ENCODE measurements at places on chromosomes 1 and 21.

DNA sequence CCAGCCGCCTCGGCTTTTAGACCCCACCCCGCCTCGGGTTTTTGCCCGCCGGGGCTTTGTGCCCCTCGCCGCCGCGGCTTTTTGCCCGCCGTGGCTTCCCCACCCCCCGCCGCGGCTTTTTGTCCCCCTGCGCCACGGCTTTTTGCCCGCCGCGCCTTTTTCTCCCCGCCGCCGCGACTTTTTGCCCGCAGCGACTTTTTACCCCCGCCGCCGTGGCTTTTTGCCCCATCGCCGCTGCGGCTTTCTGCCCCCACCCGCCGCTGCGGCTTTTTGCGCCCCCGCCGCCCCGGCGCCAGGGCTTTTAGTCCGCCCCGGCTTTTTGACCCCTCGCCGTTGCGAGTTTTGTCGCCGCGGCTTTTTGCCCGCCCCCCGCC is 474.4 kb downstream of the FAM72C start:
- DNase-seq = no peak

DNA sequence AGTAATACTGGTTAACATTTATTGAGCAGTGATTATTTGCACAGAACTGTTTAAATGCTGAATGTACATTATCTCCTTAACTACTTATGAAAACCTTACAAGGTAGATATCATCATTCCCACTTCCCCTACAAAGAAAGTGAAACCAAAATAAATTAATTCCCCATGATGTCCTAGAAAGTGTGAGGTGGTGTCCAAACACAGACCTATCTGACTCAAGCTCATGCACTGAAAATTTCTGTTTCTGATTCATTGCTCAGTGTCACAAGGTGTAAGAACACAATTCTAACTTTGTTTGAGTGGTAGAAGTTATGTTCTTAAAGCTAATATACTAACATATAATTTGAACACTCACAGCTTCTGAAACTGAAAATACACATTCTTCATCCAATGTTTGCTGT is 178.7 kb downstream of the MRPL39 start:
- no peak for DNase-seq

DNA sequence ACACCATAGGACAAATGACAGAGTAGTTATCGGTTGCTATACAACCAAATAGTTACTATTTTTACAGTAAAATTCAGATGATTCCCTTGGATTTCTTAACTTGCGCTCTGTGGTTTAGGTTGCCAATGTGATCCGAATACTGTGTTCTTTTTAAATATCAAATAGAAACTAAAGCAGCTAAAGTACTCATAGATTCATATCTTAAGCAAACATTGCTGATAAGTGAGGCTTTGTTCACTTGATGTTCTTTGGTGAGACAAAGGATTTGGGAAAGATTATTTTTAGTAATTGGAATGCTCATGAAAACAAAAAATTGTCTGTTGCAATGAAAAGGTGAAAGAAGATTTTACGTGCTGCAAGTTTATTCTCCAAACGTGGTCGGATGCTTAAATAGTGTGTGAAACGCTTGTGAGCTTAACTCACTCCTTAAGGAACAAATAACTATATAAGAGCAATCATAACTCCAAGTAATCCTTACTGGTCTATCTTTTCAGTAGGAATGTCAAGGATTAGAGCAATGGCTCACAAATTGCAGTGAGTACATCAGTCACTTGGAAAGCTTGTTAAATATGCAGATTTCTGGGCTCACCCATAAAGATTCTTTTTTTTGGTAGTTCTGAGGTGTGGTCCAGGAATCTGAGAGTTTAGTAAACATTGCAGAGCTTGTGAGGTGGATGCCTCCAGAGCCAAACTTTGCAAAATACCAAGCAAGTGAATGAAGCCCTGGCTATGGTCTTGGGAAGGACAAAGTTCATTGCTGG is 31.8 kb upstream of the PDC start:
- no peak for DNase-seq

DNA sequence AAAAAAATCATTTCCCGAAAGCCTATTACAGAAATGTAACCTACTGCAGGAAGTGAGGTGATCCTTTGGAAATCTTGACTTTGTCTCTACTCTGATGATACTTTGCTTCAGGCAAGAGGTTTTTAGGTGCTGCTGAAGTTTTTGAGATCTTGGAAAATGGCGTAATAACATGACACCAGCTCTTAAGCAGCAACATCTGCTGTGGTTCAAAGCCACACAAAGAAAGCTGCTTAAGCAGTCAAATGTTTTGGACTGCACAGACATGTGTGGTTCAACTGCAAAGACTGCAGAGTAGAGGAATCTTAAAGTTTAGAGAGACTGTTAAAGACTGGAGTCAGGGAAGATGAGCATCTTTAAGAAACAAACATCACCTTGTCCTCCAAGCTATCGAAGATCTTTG is 139.0 kb downstream of the RASAL2 start:
- no peak for DNase-seq

GRCh38 chr21:38312822-38313221 is 56.0 kb downstream of the KCNJ15 start:
- DNase-seq = no peak

- no peak for DNase-seq
Observed at GRCh38 chr21:39094847-39095579, 88.2 kb downstream of the PSMG1 start.

- DNase-seq = peak; percentile 16
Observed at GRCh38 chr21:37532868-37533780, 166.6 kb downstream of the DYRK1A start.

GRCh38 chr1:180805316-180805715 is 107.4 kb upstream of the KIAA1614 start:
- no peak for DNase-seq

DNA sequence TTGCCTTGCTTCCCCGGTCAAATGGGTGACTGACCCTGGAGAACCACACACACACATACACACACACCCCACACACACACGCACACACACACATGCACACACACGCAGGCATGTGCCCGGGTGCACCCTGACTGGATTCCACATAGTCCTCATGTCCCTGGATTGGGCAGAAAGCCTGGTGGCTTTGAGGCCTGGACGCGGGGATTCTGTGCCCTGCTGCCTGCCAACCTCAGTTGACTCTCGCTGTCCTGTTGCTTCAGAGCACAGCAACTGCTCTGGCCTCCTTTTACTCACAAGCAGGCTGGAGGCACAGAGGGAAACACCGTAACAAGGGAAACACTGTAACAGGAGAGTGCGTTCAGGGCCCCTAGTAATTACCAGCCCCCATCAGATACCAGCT is 6.4 kb downstream of the RORC start:
- no peak for DNase-seq

DNA sequence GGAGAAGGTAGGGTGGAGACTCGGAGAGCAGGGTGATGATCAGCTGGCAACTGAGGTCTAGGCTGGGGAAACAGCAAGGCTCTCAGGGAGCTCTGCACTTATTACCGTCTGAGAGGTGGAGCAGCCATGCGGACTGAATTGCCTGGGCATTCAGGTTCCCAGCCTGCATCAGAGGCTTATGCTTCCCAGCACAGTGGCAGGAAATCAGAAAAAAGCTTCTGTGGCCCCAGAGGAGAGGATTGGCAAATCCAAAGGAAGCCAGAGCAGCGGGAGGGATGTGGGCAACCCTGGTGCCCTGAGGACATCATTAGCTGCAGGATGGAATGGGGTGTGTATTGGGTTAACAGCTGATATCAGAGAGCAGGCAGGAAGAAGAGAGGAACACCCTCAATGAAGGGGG is 374.1 kb upstream of the POU3F1 start:
- no peak for DNase-seq

DNA sequence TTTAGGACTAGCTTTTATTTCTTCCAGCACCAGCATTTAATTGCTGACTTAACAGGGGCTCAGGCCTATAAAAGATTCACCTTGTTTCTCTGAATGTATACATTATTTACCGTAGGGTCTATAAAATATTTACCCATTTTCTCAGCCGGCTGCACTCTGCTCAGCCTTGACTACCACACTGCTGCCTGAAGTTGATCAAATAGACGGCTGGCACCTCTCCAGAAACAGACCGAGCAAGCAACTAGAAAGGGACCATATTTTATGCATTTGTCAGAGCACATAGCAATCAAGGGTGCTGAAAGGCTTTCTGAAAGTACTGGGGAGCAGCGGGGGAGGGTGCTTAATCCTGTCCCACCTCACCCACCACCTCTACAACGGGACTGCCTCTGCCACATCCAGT is 64.7 kb upstream of the FGGY start:
- no peak for DNase-seq

- DNase-seq = no peak
Observed at GRCh38 chr1:116106646-116107045, 4.6 kb upstream of the MAB21L3 start.

DNA sequence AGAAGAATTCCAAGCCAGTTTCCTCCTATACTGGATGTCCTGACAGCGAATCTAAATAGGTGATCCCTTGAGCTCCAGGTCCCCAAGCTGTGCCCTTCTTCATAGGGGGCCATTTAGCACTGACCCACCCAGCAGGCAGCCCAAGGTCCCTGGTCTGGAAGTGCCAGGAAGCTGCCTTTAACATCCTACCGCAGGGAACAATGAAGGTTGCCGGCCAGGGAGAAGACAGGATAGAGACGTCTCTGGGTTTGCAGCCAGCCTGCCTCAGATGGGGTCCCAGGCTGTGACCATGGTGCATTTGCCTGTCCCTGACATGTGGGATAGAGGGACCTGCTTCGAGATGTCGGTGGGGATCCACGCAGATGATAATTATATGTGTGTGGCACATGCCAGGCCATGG is 2.7 kb upstream of the RIPK4 start:
- DNase-seq = no peak

DNA sequence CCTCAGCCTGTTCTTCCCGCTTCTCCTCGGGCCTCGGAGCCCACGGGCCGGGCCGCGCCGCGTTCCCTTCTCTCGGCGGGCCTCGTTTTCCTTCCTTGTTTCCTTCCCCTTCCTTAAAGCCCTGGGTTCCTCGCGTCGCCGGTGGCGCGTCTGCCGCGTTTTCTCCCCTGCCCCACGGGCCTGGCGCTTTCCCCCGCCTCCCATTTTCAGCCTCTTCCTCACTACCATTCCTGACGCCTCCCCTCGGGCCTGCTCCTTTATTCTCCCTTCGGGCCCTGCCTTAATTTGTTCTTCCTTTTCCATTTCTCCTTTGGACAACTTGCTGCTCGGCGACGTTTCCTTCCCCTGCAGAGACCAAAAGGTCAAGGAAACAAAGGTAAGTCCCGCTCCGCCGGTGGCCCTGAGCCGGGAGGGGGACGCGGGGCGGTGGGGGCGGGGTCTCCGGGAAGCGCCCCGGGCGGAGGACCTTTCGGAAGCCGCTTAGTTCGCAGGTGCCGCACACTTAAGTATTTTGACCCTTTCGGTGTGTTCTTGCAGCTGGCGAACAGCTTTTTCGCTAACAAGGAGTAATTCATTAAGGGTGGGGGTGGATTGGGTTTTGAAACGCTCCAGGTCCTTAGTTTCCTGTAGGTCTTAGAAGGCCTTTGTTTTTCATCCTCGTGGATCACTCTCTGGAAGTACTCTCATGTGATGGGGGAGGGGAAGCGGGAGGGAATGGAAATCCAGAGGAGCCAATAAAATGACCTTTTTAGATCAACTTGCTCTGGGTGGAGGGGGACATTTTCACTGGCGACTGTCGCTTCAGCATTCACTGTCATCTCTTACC is 780 bp downstream of the YTHDF2 start:
- peak; percentile 13 for DNase-seq

DNA sequence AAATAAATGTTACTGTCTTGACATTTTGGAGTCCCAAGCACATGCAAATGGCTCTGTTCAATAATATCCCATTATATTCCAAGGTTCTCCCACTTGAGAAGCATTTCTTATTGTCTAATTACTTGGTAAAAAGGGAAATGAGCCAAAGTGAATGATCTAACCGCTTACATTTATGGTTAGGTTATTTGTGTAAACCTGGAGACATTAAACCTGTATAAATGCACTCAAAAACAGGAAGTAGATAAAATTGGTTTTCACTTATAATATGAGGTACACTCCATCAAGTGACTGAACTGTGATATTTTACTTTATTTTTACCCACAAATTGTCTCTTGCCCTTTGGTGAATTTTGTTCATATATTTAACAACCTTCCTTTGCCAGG is 26.8 kb downstream of the KIF1B start:
- DNase-seq = no peak

- DNase-seq = no peak
Observed at GRCh38 chr1:70966018-70966638, 81.5 kb downstream of the PTGER3 start.

- no peak for DNase-seq
Observed at GRCh38 chr21:30480145-30480544, at the start of gene KRTAP19-1. Gene KRTAP19-1 (minus strand): TSS chr21:30480367. CDS start chr21:30480317, 50 bp downstream.

DNA sequence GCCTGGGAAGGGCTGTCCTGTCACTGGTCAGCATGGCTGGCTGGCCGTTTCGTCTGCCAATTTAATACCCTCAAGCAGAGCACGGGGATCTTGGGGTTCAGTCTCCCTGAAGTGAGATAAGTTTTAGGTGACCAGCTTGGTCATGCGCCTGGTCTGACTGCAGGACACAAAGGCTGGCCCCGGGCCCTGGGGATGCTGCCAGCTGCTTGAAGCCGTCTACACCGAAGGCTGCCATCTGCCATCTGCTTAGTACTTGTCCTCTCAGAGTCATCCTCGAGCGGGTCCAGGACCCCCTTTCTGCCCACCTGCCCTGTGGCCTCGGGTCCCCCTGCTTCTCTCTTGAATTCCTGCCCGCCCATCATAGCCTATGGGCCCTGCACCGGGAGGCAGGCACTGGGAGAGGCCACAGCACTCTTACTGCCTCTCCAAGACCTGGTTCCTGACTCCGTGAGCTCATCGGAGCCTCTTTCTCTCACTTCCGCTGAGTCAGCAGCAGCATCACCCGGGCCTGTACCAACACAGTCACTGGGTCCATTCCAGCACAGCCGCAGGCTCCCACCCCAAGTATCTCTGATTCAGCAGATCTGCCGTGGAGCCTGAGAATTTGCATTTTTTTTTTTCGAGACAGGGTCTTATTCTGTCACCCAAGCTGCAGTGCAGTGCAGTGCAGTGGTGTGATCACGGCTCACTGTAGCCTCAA is 7.0 kb downstream of the FBLIM1 start:
- no peak for DNase-seq

DNA sequence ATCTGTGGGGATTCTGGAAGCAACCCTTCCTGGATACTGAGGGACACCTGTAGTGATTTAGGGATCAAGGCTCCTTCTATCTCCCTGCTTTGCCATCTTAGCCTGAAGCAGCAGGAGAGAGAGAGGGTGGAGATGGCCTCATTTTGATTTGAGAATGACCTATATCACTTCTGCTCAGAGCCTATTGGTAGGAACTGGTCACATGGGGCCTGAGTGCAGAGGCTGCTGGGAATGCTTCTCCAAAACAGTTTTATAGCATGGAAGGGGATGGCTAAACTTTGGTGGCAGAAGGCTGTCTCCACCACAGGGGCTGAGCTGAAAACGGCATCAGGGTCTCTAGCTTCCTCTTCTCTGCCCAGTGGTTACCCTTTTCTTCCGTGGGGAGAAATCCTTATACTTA is 105.8 kb downstream of the TBX19 start:
- no peak for DNase-seq

GRCh38 chr1:201329801-201330200 is 46.5 kb downstream of the PKP1 start:
- no peak for DNase-seq

- DNase-seq = no peak
Observed at GRCh38 chr1:4711416-4712275, 57.2 kb downstream of the AJAP1 start.

- no peak for DNase-seq
Observed at GRCh38 chr1:197798492-197798891, 23.2 kb upstream of the DENND1B start.

GRCh38 chr1:203306089-203306964 is 1.0 kb downstream of the BTG2 start:
- no peak for DNase-seq

Measured in activated T-helper 1 cell treated with anti-CD3 and anti-CD28 coated beads, Interleukin-2, amount 50 U/mL, for 16 hours (primary cell).